Nephron progenitor cell (in vitro differentiated cells): ENCODE measurements at places on chromosomes 3 and 15.
A peak's percentile ranks its signal among the peaks of the same experiment; 100 is the strongest.

DNA sequence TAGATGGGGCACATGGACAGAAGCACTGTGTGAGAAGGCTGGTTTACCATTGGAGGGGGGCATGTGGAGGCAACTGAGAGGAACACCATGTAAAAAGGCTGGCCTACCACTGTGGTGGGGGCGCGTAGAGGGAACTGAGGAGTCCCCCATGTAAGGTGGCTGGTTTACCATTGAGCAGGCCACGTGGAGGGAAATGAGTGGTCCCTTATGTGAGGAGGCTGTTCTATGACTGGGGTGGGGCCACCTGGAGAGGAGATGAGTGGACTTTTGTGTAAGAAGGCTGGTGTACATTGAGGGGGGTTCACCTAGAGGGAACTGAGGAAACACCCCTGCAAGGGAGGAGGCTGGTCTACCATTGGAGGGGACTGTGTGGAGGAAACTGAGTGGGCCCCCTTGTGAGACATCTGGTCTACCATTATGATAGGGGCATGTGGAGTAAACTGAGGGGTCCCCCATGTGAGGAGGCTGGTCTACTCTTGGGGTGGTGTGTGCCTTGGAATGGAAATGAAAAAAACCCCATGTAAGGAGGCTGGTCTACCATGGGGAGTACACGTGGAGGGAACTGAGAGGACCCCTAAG lies 156.9 kb downstream of the FBLN2 start:
- no peak for DNase-seq

- peak; percentile 33 for DNase-seq
Measured at GRCh38 chr15:95557226-95558046, 773.1 kb upstream of the NR2F2 start.

GRCh38 chr3:4656059-4656458 lies 162.9 kb downstream of the ITPR1 start:
- peak; percentile 58 for DNase-seq

DNA sequence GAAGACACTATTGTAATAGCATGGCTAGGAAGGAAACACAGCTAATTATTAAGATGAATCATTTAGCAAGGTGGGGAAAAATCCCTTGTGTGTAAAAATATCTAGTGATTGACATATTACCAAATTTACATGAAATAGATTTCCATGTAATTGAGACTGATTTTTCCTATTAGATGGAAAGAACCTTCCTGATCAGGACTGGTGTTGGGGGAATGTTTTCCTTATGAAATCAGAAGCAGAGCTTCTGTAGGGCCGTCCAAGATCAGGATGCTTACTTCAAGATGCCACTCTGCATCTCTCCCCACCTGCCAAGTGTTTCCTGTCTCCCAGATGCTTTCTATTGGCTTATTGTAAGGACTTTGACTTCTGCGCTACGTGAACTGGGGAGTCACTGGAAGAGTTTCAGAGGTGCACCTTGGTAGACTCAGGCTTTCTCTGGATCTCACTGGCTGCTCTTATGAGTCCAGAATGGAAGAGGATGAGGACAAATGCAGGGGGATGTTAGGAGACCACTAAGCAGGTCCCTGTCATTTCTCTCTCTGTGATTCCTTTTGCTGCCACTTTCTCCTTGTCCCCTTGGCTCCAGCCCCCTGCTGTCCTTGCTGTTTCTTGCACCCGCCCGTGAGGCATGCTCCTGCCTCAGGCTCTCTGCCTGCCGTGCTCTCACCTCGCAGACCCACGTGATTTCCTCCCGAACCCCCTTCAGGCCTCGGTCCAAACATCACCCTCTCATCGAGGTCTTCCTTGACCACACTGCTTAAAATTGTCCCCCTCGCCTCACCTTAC lies 30.1 kb downstream of the BTD start:
- DNase-seq: no peak

GRCh38 chr3:107308716-107309115 lies 68.5 kb upstream of the CCDC54 start:
- DNase-seq: no peak

DNA sequence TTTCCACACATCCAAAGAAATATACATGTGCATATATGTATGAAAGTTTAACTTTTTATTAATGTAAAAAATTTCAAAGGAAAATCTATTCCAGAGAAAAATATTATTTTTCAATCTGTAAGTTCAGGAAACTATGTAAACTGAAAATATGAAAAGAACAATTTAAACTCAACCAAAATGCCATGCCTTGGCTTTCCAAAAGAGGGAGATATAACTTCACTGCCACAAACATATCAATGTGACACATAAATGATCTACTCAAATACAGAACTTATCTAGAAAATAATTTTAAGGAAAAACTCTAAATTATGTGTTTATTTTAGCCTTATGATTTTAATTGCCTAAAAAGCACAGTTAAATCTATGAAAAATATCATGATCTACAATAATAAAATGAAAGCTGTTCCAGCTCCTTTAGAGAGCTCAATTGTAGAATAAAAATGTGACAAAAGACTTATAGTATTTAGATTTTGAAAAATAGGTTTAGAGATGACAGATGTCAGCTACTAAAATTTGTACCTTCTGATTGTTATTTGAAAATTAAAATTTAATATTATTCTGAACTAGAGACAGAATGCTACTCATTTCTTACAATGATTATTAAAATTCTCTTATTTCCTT lies 94.8 kb downstream of the GBE1 start:
- no peak for DNase-seq

DNA sequence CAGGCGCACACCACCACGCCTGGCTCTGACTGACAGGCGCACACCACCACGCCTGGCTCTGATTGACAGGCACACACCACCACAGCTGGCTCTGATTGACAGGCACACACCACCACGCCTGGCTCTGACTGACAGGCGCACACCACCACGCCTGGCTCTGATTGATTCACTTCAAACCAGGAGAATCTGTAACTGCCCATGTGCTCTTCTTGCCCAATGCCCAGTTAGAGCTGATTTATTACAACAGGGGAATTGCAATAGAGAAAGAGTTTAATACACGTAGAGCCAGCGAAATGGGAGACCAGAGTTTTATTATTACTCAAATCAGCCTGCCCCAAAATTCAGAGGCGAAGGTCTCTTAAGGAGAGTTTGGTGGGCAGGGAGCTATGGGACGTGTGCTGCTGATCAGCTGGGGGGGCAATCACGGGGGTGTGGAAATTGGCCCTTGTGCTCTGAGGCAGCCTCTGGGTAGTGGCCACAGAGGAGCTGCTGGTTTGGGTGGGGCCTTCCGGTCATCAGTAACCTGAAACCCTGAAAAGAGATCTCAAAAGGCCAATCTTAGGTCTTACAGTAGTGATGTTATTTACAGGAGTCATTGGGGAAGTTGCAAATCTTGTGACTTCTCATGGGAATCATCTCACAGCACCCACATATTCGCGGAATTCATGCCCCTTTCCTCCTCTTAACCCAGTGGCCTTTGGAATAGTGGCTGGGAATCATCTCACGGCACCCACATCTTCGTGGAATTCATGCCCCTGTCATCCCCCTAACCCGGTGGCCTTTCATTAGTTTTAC lies 63.8 kb upstream of the TFRC start:
- no peak for DNase-seq

DNA sequence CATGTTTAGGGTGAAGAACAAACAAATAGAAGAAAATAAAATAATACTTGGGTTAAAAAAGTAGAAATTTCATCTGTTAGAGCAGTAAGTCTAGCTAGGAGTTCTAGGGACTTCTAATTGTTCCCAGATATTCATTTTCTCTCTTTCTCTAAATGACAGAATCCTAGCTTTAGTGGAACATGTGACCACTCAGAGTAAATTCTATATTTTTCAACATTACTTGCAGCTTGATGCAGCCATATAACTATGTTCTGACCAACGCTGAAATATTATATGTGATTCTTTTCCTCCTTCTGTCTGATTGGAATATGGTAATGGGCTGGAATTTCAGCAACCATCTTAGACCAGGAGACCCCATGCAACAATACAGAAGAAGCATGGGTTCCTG lies 8.1 kb downstream of the PTX3 start:
- DNase-seq: no peak

GRCh38 chr3:165254812-165255211 lies 58.6 kb upstream of the SLITRK3 start:
- DNase-seq: no peak

DNA sequence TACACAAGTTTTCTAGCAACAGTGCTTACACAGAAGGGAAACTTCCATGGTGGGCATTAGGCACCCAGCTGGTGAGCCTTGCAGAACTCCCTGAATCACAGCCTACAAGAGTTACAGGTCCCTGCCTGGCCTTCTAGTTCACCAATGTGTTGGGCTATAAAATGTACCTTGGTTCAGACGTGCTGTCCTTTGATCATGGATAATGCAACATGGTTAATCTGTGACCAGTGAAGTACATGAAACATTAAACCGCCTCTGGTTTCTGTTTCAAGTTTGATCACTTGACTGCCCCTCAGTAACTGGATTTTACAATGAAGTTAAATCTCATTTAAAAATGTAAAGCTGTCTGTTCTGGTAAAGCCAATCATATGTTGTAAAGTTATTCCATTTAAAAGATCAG lies 51.8 kb downstream of the FMN1 start:
- DNase-seq: no peak

DNA sequence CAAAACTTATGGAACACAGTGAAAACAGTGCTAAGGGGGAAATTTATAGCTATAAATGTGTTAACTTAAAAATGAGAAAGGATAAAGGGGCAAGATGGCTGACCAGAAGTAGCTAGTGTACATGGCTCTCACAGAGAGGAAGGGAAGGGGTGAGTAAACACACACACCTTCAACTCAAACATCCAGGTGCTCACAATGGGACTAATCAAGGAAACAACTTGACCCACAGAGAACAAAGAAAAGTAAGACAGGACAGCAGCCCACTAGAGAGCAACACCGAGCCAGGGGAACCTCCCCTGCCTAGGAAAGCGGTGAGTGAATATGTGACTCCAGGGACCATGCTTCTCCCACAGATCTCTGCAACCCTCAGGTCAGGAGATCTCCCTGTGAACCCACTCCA lies 85.0 kb upstream of the UBP1 start:
- no peak for DNase-seq

DNA sequence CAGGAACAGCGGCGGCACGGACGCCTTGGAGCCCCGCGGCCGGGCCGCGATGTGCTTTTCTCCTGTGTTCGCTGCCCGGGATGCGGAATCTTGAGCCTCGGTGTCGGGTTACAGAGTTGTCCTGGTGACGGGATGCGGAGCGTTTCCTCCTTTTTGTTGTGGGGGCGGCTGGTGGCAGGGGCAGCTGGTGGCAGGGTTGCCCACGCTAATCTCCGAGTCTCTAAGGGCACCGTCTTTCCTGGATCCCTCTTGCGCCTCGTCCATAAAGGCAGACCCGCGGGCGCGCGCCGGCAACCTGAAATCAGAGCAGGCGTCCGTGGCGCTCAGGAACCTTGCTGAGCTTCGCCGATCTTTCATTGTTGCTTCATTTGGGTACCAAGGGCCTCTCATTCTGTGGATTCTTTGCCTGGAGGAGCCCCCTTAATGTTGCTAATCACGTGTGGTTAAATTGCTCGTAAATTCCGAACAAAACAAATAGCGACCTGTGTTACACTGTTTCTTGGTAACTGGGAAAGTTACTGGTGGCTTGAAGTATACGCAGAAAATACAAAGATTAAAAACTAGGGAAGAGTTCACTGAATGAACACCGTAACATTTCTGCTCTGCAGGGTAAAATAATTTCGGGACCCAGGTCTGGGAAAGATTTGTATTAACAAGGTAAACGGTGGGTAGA lies 844 bp upstream of the PFN2 start:
- DNase-seq: peak; percentile 78

DNA sequence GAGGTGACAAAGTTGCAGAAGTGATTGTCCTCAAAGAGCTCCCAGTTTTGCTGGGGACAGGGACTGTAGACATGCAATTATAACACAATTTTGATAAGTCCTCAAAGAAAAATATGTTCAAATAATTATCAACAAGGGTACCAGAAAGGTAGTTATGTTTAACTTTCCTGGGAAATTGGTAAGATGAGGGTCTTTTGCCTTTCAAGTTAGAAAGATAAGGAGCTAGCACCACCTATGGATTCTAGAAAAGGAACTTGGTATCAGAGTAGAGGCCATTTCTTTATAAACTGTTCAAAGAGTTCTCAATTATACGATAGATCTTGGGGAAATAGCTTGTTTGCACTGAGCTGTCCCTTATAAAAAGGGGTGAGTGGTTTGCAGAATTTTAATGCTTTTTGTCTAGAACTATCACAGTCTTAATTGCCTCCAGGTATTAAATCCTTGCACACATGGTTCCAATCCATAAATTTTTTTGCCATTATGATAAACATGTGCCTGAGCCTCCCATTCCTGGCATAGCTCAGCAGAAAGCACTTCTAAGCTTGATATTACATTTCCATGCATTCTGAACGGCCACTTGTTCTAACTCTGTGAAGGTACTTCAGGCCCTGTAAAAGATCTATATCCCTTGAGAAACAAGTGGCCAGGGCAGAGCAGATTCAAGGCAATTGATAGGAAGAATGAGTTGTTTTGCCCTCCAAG lies 247.5 kb upstream of the LRIG1 start:
- no peak for DNase-seq

GRCh38 chr15:60347480-60348049 lies 50.2 kb downstream of the ANXA2 start:
- no peak for DNase-seq
